ENCODE measurements at places on chromosomes 2 and 18.

DNA sequence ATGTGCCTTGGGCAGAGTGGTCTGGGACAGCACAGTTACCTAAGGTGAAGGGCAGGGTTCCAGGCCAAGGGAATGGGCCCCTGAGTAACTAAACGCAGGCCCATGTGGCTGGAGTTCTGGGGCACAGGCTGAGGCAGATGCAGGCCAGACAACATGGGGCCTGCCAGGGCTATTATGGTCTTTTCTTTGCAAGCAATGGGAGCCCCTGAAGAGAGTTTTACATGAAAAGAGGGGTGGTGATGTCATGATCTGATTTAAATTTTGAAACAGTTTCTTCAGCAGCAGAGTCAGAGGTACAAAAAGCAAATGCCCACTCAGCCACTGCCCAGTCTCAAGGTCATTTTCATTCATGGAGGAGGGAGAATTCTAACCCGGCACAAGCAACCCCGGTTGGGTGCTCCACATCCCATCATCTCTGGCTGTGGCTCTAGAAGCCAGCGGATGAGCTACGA lies 5.6 kb downstream of the CHST10 start:
- DNase-seq: no peak

DNA sequence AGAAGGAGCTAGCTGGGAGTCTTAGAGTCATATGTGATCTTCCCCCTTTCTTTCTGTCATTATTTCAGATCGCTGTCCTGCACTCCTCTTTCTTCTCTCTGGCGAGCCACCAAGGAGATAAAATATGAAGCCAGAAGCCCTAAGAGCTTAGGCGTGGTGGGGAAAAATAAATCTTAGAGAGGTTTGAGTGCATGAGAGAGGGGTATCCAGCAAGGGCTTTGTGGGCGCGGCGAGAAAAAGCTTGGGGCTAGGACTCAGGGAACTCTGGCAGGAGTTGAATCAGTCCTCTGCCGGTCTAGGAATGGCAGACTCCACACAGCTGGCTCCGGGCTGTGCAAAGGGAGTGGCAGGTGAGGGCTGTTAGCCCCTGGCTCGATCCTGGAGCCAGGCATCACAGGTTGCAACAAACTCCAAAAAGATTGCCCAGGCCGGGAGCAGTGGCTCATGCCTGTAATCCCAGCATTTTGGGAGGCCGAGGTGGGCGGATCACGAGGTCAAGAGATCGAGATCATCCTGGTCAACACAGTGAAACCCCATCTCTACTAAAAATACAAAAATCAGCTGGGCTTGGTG lies 20.1 kb upstream of the IGFBP5 start:
- DNase-seq: no peak

- no peak for DNase-seq
These were observed 28.8 kb upstream of the INHBB start for GRCh38 chr2:120317180-120317533.

DNA sequence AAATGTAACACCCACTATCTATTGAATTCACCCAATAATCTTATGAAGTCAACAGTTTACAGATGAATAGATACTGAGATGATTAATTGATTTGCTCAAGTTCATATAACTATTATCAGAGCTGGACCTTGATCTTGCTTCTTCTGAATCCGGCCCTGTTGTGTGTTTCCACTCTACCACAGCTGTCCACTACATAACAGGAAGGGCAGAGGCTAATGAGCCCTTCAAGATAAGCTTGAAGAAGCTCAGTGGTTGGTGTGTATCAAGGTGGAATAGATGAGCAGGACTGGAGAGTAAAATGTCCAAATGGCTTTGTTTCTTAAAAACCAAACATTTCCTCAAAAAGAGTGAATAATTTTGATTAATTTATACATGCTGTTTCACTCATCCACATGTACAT lies 56.4 kb upstream of the ITGB6 start:
- DNase-seq: no peak

DNA sequence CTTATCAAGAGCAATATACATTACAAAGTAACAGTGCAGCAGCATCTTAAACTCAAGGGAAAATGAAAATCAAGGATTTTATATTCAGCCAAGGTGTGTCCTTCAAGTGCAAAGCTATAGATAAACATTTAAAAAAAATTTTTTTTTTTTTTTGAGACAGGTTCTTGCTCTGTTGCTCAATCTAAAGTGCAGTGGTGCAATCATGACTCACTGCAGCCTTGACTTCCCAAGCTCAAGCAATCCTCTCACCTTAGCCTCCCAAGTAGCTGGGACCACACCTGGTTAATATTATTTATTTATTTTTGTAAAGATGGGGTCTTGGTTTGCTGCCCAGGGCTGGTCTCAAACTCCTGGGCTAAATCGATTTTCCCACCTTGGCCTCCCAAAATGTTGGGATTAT lies 9.0 kb downstream of the CDKL4 start:
- DNase-seq: peak; percentile 36

All from erythroblast (primary cell).